ENCODE measurements at places on chromosomes 1 and 21.

DNA sequence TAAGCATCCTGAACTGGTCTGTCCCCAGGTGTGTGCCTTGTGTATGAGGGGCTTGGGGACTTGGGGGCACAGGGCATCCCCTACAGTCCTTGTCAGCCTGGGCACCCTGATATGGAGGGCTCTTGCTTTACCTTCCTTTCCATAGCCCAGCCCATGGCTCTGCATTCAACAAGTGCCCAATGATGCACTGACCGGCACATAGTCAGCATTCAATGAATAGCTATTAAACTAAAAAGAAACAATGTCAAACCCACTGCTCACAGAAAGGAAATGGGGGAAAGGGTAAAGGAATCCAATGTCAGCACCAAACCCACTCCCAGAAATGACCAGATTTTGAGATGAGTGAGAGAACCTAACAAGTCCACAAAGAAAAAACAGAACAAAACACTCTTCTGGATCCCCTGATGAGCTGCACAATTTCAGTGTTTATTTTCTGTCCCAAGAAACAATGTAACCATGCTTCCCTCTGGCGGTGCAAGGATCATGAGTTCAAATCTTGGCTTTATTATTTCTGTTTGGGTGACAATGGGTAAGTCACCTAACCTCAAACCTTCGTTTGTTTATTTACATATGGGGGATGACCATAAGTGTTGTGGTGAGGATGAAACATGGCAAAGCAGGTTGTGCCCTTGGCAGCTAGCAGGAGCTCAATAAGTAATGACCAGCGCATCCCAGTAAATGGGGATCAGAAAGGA is 22.0 kb downstream of the SYT6 start:
- no peak for DNase-seq

GRCh38 chr1:172352435-172352834 is 68.0 kb upstream of the C1orf105 start:
- DNase-seq: no peak

- no peak for DNase-seq
Measured at GRCh38 chr1:41455479-41456332, 28.8 kb downstream of the EDN2 start.

GRCh38 chr21:37380349-37381323 is 14.1 kb downstream of the DYRK1A start:
- no peak for DNase-seq

- no peak for DNase-seq
Measured at GRCh38 chr1:239260842-239261241, 125.5 kb upstream of the CHRM3 start.

- no peak for DNase-seq
Measured at GRCh38 chr1:243348331-243348730, 92.5 kb downstream of the SDCCAG8 start.

DNA sequence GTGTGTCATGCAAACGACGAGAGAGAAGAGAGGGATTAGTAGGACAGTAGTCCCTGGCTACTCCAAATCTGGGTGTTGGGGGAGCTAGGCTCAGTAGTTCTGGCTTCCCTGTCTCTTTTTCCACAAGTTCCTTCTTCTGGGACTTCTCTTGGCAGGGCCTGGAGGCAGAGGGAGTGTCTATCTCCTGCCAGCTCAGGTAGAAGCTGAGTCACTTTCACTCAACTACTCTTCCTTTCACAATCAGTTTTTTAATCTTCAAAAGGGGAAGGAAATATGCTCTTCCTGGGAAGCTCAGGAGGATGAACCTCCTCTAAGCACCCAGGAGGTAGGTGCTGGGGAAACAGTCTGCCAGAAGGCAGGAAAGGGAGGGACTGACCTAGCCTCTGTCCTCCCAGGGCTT is 35.2 kb upstream of the MAGOH start:
- no peak for DNase-seq

DNA sequence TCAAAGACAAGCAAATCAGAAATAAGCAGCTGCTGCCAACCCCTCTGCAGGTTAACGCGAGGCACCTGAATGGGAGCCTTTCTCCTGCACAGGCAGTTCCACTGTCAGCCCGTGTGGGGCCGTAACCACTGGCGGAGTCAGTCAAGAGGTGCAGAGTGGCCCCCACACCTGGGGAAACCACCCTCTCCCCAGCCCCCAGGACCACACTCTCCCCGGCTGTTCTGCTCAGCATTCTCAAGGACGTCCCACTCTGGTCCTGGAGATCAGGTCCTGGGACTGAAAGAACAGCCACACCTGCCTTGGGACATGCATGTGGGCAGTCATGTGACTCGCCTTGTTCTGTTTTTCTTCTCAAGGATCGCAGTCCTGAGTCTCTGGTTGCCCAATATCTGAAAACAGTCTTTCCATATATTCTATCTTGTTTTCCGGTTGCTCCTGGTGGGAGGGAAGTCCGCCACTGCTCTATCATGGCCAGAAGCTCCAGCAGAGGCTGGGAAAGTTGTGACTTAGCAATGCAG is 252.5 kb downstream of the PTPRU start:
- DNase-seq: no peak

DNA sequence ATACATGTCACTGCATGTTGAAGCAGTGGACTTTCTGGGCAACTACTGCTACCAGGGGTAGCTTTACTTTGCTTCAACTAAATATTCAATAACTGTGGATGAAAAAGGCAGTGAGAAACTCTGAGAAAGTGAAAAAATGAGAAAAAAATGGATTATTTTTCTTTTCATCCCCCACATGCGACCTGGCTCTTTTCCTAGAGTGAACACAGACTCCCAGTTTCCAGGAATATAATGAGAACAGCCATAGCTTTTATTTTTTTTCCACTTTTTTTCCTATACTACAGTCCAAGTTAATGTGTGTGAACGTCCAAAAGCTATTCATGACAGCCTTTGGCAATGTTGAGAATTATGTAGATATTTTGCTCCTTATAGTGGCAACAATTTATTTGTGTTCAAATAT is 230.4 kb downstream of the DNM3 start:
- DNase-seq: peak; percentile 49

GRCh38 chr1:24803220-24803619 is 58.0 kb downstream of the CLIC4 start:
- DNase-seq: no peak

GRCh38 chr1:173475564-173476196 is 1.5 kb upstream of the PRDX6 start:
- no peak for DNase-seq

DNA sequence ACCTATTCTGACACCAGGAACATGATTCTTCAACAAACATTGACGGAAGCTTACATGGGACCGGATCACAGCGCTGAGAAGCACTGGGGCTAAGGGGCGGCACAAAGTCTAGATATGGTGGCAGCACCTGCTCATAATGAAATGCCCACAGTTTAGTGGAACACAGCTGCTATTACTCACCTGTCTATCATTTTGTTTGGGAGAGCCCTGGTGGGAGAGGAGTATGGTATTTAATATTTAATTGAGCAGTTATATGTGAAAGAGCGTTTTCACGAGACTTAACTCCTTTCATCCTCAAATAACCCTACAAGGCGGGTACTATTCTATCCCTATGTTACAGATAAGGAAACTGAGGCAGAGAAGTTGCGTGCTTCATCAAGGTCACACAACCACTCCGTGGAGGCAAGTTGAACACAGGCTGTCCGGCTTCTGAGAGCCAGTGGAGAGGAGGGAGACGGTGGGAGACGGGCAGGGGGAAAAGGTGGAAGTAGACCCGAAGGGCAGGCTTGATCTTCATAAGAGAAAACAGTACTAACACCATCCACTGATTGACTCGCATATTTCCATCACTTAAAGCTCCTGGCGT is 790 bp upstream of the TSNAX start:
- DNase-seq: no peak

GRCh38 chr21:42404539-42404938 is 837 bp downstream of the UBASH3A start:
- DNase-seq: no peak

GRCh38 chr1:224720216-224720615 is 104.1 kb downstream of the CNIH3 start:
- DNase-seq: no peak

DNA sequence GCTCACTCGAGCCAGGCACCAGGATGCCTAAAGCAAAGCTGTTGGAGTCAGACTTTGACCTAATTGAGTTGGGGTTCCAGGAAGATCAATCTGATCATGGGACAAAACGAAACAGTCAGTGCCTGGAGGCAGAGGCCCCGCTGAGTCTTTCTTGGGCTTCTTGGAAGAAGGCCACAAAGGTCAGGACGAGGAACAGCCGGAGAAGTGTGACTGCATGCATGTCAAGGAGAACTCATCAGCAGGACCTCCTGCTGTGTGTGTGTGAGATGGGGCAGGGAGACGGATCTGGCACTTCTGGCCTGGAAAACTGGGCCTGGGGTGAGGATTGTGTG is 190.8 kb downstream of the CAMTA1 start:
- no peak for DNase-seq

- DNase-seq: no peak
Measured at GRCh38 chr1:64519901-64520300, 50.0 kb downstream of the CACHD1 start.

GRCh38 chr1:46747683-46748288 is 28.9 kb upstream of the EFCAB14 start:
- no peak for DNase-seq

DNA sequence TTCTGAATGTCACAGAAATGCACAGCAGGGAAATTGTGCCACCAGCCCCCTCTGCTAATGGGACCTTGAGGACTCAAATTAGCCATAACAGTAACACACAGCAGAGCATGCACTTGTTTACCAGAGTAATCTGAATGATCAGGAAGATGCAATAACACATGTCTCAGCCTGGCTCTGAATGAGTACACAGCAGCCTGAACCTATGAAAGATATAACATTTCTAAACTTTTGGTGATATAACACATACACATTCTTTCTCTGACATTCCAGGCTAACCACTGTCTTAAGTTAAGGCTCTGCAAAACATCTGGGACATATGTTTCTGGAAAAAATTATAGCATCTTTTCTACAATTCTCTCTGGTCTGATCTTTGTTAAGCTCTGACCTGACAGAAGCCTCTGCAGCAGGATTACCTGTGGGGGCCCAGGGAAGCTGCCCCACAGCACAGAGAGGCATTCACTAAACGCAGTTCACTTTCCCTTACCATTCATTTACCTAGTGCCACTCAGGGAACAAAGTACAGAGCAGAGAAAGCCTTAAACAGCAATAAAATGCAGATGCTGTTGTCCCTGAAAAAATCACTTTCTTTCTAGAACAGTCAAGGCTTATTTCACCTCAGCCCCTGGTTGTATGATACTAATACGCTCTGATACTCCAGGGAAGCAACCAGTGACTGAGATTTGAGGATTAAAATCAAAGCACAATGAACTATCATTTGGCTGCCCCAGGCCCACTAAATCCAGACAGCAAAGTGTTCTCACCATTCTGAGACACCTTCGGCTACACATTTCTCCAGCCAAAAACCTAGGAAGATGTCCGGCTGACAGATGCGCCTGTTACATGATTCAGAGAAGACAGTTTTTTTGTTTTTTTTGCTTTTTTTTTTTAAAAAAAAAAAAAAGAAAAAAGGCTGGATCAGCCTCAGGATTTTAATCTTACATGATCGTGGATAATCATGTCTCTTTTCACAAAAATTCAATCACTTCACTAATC is 54.0 kb upstream of the CNN3 start:
- DNase-seq: no peak

All from right renal pelvis (tissue), 4 donors.